T-cell (primary cell): ENCODE measurements at places on chromosomes 3 and 15.
A peak's percentile ranks its signal among the peaks of the same experiment; 100 is the strongest.

- no peak for DNase-seq
Measured at GRCh38 chr15:49064884-49065283, 18.6 kb upstream of the SECISBP2L start.

GRCh38 chr3:52685285-52685708 lies 416 bp downstream of the PBRM1 start:
- DNase-seq, result peak; percentile 68

GRCh38 chr3:149091983-149092382 lies 5.7 kb upstream of the HLTF start:
- DNase-seq, result no peak

- no peak for DNase-seq
Measured at GRCh38 chr15:87570206-87570605, 686.3 kb downstream of the NTRK3 start.

DNA sequence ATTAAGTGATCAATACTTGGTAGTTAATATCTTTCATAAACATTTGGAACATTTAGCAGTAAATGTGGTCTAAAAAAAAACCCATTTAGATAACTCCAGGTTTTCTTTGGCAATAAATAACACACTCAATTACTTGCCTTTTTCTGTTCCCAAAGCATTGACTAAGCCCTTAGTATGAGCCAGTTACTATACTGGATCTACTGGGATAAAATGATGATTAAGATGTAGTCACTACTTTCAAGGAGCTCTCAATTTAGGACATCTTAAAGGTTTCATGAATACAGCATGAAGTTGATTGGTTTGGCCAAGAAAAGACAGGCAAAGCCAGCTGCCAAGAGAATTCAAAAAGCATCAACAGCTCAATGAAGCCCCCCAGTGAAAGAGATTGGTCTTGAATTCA lies 250.9 kb downstream of the EPHA3 start:
- no peak for DNase-seq

DNA sequence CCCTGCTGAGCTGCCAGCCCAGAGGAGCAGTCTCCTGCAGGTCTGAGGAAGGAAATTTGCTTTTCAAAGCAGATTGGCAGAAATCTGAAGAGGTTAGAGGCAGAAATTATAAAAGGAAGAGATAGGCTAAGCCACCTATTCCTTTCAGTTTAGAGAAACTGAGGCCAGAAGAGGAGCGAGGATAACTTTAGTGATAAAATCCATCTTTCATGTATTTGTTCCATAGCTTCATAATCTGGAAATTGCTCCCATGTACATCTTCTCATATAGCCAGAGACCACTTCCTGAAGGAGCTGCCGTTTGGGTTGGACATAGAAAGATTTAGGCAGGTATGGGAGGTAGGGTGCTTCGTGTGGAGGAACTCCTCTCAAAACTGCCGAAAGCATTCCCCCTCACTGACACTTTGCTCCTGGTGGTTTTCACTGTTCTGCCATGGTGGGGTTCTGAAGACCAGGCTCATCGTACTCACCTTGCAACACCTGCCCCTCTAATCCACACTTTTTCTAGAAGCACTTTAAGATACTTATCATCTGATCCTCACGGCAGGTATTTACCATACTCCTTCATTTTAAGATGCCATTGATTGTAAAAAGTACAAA lies 670 bp upstream of the ACAP2 start:
- no peak for DNase-seq

GRCh38 chr15:38882221-38882620 lies 317.6 kb upstream of the RASGRP1 start:
- DNase-seq, result no peak

DNA sequence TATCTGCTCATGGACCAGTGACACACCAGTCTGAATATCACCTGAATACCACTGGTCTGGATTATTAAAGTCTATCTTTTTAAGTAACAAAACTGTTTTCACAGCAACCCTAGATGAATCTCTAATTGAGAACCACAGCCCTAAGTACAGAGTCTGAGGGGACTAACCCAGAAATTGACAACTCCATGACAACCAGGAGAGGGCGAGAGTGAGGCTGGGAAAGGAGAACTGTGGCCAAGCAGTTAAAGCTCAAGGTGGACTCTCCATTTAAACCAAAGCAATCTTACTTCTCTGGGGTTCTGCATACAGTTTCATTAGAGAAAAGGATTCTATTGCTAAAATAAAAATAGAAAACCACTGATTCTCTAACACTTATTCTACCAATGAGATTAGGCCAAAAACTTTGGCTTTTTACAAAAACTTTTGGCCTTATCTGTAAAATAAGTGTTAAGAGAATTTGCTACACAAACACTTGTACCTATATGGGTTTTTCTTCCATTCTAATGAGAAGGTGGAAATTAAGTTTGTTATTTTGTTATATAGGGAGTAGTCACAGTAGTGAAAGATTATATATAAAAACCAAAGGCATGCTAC lies 11.4 kb downstream of the NEK10 start:
- peak; percentile 39 for DNase-seq

GRCh38 chr15:39248204-39248603 lies 332.7 kb upstream of the THBS1 start:
- DNase-seq, result no peak

GRCh38 chr15:45091576-45091975 lies 22.4 kb downstream of the DUOX2 start:
- DNase-seq, result no peak

DNA sequence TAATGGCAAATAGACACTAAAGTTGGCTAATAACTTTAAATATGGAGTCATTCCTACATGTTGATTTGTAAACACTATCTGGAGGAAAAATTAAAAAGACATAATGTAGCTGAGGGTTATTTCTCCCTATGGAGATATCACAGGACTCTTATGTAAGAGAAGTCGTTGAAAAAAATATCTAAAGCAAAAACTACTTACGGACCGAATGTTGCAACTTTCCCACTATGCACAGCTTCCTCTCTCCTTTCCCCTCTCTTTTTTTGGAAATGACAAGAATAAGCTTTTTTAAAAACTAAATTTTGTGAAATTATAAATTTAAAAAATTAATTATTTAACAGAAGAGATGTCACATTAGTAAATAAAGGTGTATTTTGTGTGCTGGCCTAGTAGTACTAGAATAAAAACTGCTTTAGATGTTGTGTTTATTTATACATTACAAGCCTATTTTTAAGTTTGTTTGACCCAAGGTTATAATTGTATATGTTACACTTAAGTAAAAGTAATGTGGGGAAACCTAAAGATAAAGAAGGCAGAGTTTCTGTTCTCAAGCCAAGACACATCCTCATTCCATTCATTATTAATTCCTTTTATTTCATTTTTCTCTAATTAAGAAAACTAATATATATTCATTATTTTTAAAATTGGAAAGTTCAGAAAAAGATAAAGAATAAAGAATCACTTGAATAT lies 20.7 kb upstream of the PPARG start:
- no peak for DNase-seq

GRCh38 chr3:72591522-72592421 lies 256.5 kb downstream of the SHQ1 start:
- DNase-seq, result no peak

GRCh38 chr3:119257111-119257510 lies 16.4 kb upstream of the B4GALT4 start:
- no peak for DNase-seq

DNA sequence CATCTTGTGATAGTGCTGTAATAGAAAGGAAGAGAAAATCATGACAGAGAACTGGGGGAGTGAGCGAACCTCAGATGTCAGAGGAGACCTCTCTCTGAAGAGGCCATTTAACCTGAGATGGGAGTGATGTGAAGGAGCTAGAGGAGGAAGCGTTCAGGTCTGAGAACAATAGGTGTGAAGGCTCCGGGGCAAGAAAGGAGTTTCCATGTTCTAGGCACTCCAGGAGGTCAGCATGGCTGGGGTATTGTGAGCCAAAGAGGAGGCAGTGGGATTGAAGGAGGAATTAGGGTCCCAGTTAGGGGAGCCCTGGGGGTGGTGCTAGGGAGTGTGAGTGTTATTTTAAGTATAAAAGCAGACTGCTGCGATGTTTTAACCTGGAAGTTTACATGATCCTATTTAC lies 8.8 kb upstream of the FILIP1L start:
- DNase-seq, result no peak

- no peak for DNase-seq
Measured at GRCh38 chr15:41992803-41993190, 20.4 kb upstream of the EHD4 start.

DNA sequence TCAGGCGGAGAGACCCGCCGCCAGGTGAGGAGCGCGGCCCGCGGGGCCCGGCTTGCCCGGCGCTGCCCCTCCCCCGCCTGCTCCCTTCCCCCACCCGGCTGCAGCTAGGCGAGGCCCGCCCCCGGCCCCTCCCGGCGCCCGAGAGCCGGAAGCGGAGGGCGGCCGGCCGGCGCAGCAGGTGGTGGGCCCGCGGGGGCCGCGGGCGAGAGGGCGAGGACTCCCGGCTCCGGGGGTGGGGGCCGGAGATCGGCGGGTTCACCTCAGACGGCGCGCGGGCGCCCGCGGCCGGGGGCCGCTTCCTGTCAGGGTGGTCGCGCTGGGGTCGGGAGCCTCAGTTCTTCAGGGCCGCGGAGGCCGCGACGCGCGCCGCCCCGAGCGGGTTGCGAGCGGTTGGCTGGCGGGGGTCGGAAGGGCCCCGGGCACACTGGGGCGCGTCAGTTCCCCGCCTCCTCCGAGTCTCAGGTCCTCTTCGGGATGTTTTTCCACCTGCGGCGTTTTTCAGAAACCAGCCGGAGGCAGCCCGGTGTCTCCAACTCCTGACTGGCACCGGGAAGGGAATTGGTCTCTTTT lies 395 bp downstream of the ZFAND6 start:
- no peak for DNase-seq

DNA sequence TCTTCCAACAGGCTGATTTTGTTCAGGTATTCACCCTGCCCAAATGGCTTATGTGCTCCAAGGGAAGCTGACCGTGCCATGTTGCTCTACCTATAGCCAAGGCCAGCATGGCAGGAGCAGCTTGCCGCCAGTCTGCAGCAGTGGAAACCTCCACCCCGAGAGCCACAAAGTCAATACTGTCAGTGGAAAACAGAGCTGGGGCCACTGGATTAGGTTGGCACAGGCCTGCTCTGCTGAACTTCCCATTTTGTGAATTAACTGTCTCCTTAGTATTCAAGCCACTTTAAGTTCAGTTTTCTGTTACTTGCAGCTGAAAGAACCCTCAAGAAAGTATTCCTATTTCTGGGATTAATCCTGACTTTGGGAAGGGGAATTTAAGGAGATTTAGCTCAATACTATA lies 63.8 kb upstream of the XCR1 start:
- DNase-seq, result no peak

DNA sequence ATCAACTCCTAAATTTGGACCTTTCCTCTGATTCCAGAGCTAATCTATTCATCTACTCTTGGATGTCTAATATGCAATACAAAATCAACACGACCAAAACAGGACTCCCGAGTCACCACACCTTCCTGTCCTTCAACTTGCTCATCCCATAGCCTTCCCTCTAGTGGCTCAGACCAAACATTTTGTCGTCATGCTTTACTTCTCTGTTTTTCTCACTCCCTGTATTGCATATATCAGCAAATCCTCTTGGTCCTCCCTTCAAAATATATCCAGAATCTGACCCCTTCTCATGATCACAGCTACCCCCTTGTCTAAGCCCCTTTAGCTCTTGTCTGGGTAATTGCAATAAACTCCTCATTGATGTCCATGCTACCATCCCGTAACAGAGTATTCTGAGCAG lies 30.5 kb upstream of the DCP1A start:
- no peak for DNase-seq
